ENCODE measurements at places on chromosomes 5 and 9. TPM values are rescaled to one million over a fixed set of nuclear protein-coding genes. Genes with fewer than 3 reads are reported as not detected.
A peak's percentile ranks its signal among the peaks of the same experiment; 100 is the strongest.

Gene COQ4
- total RNA-seq = 47.2 TPM

Gene GZMA
- total RNA-seq = 1,076 TPM

Gene PCDHA10
- not detected for total RNA-seq

Gene DBH
- 0.19 TPM for total RNA-seq

Gene CDH9
- not detected for total RNA-seq

Gene ACSL6
- 39.4 TPM for total RNA-seq

Gene SLC25A48
- not detected for total RNA-seq

DNA sequence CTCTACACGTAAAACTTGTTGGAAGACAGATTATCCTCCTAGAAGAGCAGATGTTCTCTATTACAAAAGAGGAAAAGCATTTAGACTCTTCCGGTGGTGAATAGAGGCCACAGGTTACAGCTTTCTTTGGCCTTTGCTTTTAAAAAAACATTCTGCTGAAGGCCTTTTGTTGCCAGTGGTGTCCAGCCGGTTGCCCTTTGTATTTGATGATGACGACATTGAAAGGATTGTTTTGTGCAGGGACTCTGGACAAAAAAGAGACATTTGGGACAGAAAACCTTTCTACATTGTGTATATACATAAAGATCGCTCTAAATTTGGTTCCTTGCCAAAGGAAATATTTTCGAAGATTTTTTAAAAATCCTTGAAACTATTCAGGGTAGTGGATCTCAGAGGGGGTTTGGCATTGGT lies 180.3 kb downstream of the C9orf152 start:
- no peak for DNase-seq

DNA sequence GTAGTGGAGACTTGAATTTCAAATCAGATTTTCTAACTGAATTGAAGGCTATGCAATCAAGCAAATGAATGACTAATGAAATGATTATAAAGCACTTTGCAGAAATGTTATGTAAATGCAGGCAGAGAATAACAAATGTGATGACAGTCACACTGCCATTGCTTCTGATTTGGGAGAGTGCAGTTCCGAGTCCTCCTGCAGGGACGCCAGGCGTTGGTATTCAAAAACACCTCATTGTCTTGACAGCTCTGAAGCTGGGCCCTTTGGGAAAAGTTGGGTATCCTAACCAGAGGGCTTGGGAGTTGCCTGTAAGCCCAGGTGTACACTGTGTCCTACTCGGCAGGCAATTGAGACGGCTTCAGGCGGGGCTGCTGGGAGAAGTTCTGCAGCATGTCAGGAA lies 57.9 kb downstream of the C5orf15 start:
- DNase-seq = no peak

DNA sequence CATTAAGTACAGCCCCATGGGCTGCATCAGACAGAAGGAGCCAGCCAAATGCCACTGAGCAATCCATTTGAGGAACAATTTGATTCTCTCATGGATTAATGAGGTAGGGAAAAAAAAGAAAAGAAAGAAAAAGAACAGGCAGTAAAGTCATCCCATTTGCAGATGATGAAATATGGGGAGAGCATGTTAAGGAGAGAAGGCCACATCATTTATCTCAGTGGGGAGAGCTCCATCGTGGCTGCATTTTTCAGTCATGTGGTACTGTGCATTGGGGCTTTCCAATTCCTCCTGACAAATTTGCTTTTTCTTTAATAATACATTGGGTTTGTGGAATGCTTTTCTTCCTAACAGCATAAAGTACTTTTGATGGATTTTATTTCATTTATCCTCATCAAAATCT lies 375.2 kb upstream of the TLE4 start:
- no peak for DNase-seq

- DNase-seq = no peak
Measured at GRCh38 chr5:173557123-173557903, 59.1 kb downstream of the BOD1 start.

GRCh38 chr9:34382054-34382453 lies 5.4 kb upstream of the MYORG start:
- no peak for DNase-seq

- no peak for DNase-seq
Measured at GRCh38 chr5:168438349-168438748, 47.9 kb upstream of the RARS1 start.

- DNase-seq = no peak
Measured at GRCh38 chr9:34709196-34709978, 549 bp downstream of the CCL21 start.

DNA sequence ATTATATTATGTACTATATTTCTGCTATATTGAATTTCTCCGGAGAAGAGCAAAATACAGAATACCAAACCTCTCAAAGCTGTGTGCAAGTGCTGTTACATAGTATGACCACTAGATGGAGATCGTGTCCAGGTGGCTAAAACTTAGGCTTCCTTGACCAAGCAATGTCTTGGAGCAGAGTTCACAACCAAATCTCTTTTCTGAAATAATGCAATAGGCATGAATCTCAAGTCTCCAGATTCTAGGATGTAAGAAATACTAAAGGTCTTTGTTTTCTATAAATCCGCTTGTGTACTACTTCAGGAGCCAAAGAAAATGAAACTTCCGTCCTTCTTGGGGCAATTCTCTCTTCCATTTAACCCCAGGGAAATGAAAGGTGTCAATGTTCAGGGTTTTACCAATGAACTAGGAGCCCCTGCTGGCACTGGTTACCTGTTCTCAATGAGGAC lies 181.5 kb upstream of the RAI14 start:
- DNase-seq = no peak

GRCh38 chr5:142388696-142389095 lies 63.9 kb upstream of the SPRY4 start:
- no peak for DNase-seq

- DNase-seq = no peak
Measured at GRCh38 chr5:144467792-144468191, 297.1 kb downstream of the KCTD16 start.

DNA sequence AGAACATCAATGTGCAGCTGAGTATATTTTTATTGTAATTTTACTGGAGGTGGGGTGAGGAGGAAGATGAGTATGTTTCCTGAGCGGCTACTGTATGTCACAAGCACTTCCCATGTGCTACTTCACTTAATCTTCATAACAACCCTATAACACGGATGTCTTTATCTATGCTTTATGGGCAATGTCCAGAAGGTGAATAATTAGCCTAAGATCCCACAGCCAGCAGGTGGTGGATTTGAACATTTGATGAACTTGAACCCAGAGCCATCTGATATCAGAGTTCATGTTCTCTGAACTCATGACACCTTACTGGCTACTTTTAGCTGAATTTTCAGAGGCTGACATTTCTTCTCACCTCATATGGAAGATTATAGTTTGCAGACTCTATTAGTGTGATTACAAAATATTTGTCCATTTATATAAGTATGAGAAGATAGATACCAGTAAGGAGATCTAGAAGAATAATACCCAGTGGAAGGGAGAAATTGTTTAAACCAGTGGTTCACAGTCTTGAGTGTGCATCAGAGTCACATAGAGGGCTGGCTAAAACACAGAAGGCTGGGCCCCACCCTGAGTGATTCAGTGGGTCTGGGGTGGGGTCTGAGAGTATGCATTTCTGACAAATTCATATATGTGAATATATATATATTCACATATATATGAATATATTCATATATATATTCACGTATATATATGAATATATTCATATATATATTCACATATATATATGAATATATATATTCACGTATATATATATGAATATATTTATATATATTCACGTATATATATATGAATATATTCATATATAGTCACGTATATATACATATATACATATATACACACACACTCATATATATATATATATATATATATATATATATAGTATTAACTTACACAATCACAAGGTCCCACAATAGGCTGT lies 164.4 kb upstream of the NR3C1 start:
- DNase-seq = no peak

- DNase-seq = peak; percentile 49
Measured at GRCh38 chr9:123353984-123354591, 1.9 kb upstream of the CRB2 start.

- DNase-seq = no peak
Measured at GRCh38 chr5:163497315-163497714, 8.1 kb upstream of the MAT2B start.

- DNase-seq = no peak
Measured at GRCh38 chr5:139822553-139823425, 27.2 kb downstream of the PSD2 start.
